Articular chondrocyte of knee joint (primary cell): ENCODE measurements at places on chromosomes 2 and 18. TPM values are rescaled to one million over a fixed set of nuclear protein-coding genes. Genes with fewer than 3 reads are reported as not detected.

The GALNT1 gene
- 507 and 572 TPM in 2 replicates for total RNA-seq

The ALS2 gene
- total RNA-seq = 28.6 and 34.6 TPM in 2 replicates

The OXER1 gene
- 0.13 and 0.65 TPM in 2 replicates for total RNA-seq

The CYS1 gene
- total RNA-seq = 5.0 and 8.3 TPM in 2 replicates

The GFPT1 gene
- total RNA-seq = 55.6 and 66.6 TPM in 2 replicates

The CAVIN2 gene
- 1.4 and 2.2 TPM in 2 replicates for total RNA-seq

The RSAD2 gene
- total RNA-seq = 1.0 and 2.8 TPM in 2 replicates

The REG3A gene
- not detected in 2 replicates for total RNA-seq

The TUBB8B gene
- not detected in 2 replicates for total RNA-seq

The TCF4 gene
- 116 and 136 TPM in 2 replicates for total RNA-seq

The DIS3L2 gene
- 20.0 and 24.2 TPM in 2 replicates for total RNA-seq

The DNER gene
- 0.78 and 1.7 TPM in 2 replicates for total RNA-seq

The TMEM18 gene
- 31.9 and 34.9 TPM in 2 replicates for total RNA-seq

The TTL gene
- 63.0 and 71.1 TPM in 2 replicates for total RNA-seq

The SLC19A3 gene
- 9.3 and 9.9 TPM in 2 replicates for total RNA-seq

The NOSTRIN gene
- 1.4 and 1.5 TPM in 2 replicates for total RNA-seq

The CPO gene
- total RNA-seq = 0.32 TPM in 1 of 2 replicates, not detected in the other

The TMEM178A gene
- 0.26 and 1.7 TPM in 2 replicates for total RNA-seq

The NEU2 gene
- total RNA-seq = not detected in 2 replicates

The BMP10 gene
- not detected in 2 replicates for total RNA-seq

The SLC25A12 gene
- total RNA-seq = 21.8 and 32.1 TPM in 2 replicates

The IL1RL2 gene
- 3.3 and 3.7 TPM in 2 replicates for total RNA-seq

The EGR4 gene
- not detected in 2 replicates for total RNA-seq

The NR4A2 gene
- total RNA-seq = 1.0 and 1.4 TPM in 2 replicates
